ENCODE measurements at places on chromosomes 4 and X.

DNA sequence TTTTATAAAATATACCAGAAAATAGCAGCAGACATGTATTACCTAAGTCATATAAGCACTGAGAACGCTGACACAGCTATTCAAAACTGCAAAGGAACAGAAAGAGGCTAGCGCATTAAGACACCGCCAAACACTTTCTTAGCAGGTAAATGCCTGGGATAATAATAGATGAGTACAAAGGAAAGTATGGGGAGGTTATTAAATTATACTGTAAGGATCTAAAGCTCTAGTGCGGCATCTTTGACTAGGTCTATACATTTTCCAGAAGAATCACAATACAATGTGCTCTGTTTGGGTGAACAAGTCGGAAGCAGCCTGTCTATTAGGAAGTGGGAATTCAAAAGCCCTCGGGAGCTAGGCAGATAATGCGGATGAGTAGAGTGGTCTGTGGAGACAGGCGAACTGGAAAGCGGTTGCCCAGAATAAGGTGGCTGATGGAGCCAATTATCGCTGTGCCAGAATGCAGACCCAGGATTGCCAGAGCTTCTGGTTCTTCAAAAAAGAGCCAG is 443.6 kb upstream of the TENM3 start:
- DNase-seq, result no peak

GRCh38 chr4:18214411-18215055 is 193.0 kb upstream of the LCORL start:
- no peak for DNase-seq

- DNase-seq, result no peak
These were observed 16.4 kb upstream of the PRSS48 start for GRCh38 chr4:151260526-151260925.

- no peak for DNase-seq
These were observed 26.4 kb upstream of the MED14 start for GRCh38 chrX:40761762-40762161.

DNA sequence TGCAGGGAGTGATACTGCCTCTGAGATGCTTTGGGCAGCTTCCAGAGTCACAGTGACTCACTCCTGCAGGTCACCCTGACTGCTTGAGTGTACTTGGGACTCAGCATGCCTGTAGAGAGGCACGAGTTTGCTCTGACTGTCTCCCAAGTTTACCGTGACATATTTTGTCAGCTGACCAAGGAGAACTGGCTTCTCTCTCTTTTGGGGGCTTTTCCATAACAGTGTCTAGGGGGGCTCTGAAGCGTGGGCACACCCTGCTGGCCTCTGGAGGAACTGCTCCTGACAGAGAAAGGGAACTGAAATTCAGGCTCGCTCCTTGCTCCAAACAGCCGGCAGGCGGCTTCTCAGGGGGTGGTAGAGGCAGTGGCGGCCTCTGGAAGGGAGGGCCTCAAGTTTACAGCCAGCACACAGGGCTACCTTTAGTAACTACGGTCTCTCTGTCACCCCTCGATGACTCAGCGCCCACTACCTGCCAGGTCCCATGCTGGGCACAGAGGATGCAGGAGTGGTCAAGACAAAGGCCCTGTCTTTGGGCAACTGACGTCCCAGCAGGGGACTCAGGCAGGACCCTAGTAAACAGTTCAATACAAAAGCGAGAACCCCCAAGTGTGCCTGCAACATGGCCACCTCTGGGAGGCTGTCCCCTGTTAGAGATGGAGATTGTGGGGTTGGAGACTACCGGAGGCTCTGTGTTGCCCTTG is 17.8 kb downstream of the ZNF185 start:
- DNase-seq, result peak; percentile 34

DNA sequence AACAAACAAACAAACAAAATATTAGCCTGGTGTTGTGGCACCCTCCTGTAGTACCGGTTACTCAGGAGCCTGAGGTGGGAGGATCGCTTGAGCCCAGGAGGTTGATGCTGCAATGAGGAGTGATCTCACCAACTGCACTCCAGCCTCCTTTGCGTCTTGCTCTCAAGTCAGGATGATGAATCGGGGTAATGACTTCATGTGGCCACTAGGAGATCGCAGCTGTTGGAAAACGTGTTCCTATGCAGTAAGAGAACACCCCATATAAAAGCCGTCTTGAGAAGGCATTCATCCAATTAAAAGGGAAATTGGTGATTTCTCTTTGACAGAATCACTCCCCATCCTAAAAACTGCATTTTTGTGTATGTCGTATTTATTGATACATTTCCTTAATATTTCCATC is 6.9 kb downstream of the CCNB3 start:
- no peak for DNase-seq

DNA sequence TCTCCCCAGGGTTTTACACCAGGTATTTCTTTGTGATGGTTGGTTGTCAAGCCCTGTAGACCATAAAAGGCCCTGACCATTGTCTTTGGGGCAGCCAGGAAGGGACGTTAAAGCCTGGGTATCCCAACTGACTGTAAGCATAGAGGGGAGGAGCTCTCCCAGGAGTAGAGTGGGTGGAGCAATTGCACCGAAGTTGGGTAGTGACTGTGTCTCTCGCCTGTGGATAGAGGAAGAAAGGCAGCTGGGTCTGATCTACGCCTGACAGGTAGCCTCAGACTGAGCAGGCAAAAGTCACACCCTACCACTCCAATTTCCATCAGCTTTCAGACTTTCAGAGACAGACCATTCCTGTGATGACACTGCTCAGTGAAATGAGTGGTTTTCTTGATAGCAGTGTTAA is 123.3 kb downstream of the KLHL8 start:
- DNase-seq, result no peak

DNA sequence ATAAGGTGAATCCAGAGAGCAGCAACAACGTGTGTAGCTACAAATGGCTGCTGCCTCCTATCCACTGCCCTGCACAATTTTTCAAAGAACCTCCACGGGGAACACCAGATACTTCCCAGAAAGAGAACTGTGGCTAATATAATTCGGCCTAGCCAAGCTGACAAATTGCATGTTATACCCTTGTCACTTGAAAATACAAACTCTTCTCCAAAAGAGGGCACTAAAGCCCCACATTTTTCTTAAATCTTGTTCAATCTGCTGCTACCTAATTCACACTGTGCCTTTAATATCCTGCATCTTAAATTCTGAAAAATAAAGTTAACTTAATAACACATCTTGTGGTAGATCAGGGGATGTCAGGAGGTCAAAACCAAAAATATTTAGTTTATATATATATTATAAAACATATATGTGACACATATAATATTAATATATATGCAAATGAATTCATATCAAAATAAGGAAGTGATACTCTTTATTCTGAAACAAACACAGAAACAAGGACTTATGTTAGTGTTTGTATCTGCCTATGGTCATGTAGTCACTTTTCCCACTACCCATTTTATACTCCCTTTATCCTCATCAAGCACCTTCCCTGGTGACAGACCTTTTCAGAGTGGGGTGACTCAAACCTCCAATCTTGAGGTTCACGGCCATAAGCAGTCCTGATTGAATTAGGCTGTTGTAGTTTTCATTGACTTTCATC is 24.1 kb downstream of the CT45A1 start:
- DNase-seq, result no peak

DNA sequence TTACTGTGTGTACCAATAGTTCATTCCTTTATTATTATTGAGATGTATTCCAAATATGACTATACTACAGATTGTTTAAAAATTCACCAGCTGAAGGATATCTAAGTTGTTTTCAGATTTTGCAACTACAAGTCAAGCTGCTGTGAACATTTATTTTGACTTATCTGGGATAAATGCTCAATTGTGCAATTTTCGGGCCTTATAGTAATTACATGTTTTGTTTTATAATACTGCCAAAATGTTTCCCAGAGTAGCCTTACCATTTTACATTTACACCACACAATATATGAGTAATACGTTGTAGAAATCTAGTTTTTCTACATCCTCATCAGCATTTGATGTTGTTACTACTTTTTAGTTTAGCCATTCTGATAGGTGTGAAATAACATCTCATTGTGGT is 179.6 kb downstream of the ANTXR2 start:
- no peak for DNase-seq

GRCh38 chrX:108186811-108187210 is 95.2 kb downstream of the ATG4A start:
- DNase-seq, result no peak

GRCh38 chrX:152884171-152884570 is 13.7 kb upstream of the ZNF185 start:
- DNase-seq, result no peak

GRCh38 chr4:146439437-146439836 is 82.3 kb downstream of the SLC10A7 start:
- no peak for DNase-seq

GRCh38 chr4:163991298-163991865 is 496.9 kb downstream of the TMA16 start:
- DNase-seq, result no peak

DNA sequence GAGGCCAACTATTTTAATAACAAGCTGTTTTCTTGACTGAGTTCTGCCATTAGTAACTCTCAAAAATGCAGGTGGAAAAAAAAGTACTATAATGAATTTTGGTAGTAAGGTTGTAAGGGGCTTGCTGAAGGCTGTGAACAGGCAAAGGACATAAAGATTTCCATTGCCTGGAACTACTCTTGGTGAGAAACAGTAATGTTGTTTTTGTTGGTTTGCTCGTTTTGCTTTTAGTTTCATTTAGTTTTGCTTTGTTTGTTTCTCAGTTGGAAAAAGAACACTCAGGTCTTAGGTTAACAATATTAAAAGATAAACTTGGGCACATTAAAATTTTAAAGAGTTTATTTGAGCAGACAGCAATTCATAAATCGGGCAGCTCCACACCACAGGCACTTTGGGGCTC is 824.5 kb upstream of the HTR2C start:
- DNase-seq, result no peak

GRCh38 chrX:54695231-54695630 is 102.8 kb downstream of the ITIH6 start:
- DNase-seq, result no peak

DNA sequence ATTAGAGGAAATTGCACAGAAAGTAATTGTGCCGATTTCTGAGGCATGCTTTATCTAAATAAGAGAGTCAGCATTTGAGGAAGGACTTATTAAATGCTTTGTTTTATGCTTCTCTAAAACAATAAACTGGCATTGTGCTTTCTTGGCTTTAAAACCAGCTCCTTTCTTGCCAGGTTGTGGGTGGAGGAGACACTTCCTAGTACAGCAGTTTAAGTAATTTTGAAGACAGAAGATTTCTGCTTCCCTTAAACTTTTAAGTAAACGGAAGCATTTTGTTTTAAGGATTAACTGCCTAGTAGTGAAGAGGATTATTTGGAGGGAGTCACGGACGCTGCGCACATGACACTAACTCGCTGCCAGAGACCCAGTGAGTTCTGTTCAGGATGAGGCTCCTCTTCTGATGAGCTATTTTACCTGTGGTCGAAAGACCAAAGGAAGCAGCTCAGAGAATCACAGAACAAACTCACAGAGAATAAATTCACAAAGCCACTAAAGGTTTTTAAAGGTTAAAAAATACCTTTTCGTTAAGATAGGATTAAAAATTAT is 169.5 kb downstream of the TLL1 start:
- DNase-seq, result no peak

- no peak for DNase-seq
These were observed 68.2 kb downstream of the ZNF827 start for GRCh38 chr4:145870155-145871020.

- no peak for DNase-seq
These were observed 39.2 kb upstream of the HMX1 start for GRCh38 chr4:8910822-8911315.

- no peak for DNase-seq
These were observed 28.2 kb upstream of the HUWE1 start for GRCh38 chrX:53714580-53715345.

GRCh38 chrX:152138388-152138784 is at the start of gene MAGEA10:
MAGEA10 (minus strand) TSS chrX:152138577; CDS start chrX:152135620, 2,957 bp downstream.
- DNase-seq, result no peak

- DNase-seq, result no peak
These were observed 24.0 kb downstream of the ANAPC4 start for GRCh38 chr4:25401066-25401465.

- no peak for DNase-seq
These were observed 88.5 kb downstream of the FAM193A start for GRCh38 chr4:2624782-2625530.

DNA sequence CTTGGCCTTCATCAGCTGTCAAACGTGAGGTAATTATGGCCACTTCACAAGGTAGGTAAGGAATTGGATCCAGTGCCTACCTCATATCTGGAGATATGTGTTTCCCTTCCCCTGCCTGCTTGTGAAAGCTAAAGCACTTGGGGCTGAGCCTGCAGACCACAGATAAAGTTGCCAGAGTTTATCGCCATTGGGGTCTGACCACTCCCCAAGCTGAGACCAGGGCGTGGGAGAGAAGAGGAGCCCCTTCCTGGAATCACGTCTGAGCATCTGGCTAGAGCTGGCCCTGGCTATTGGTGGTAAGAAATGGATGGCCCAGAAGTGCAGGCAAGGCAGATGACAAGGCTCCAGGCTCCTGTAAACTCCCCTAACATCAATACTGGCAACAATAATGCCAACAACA is 2.7 kb downstream of the ALAS2 start:
- DNase-seq, result no peak

GRCh38 chrX:71396576-71396975 is 30.4 kb downstream of the TAF1 start:
- DNase-seq, result no peak

DNA sequence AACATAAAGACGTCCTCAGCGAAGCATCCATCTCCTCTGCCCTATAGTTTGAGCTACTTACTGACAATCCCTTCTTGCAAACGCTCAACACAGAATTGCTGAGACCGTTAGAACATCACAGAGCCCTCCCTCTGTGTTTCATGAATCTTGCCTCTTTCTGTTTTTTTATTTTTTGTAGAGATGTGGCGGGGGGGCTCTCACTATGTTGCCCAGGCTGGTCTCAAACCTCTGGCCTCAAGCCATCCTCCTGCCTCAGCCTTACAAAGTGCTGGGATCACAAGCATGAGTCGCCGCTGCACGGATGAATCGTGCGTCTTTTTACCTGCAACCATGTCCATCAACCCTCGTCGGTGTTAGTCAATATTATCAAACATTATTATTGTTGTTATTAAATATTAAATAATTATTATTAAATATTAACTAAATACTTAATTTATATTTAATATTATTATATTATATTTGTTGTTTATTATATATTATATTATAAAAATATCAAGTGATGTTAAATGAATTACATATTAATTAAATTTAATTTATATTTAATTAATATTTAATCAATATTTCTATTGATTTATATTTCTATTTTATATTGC is 200.7 kb downstream of the CRLF2 start:
- DNase-seq, result no peak

GRCh38 chrX:78665342-78665741 is 6.2 kb upstream of the RTL3 start:
- DNase-seq, result no peak

DNA sequence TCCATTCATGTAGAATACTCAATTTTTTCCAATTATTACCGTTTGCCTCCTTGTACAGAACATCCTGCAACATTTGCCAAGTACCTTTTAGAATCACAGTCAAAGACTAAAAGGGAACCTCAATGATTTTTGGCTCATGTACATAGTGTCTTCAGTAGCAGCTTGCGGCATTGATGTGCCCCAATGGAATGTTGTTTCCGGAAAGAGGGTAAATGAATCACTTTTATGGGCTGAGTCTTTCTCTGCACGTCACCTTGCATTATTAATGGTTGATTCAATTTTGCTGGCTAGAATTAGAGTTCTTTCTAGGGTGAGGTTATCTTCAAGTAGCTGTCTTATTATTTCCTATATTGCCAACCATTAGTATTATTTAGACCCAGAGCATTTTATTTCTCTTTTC is 116.9 kb upstream of the GABRA2 start:
- no peak for DNase-seq

- no peak for DNase-seq
These were observed 870 bp downstream of the PDZD4 start for GRCh38 chrX:153829549-153829798.

- DNase-seq, result peak; percentile 9
These were observed 38.5 kb upstream of the TAPT1 start for GRCh38 chr4:16264798-16265197.

Data from GM19239 (cell line).